Epithelial cell of proximal tubule (primary cell): ENCODE measurements at places on chromosomes 7 and 10. TPM values are rescaled to one million over a fixed set of nuclear protein-coding genes. Genes with fewer than 3 reads are reported as not detected.

The ABCA13 gene
- 0.69 and 1.7 TPM in 2 replicates for total RNA-seq

The ALOX5 gene
- total RNA-seq = 1.7 and 4.7 TPM in 2 replicates

The GARIN1A gene
- total RNA-seq = 0.07 TPM in 1 of 2 replicates, not detected in the other

The MICALL2 gene
- 8.1 and 12.4 TPM in 2 replicates for total RNA-seq

The C7orf33 gene
- not detected in 2 replicates for total RNA-seq

The SLC16A12 gene
- total RNA-seq = 1.2 and 3.7 TPM in 2 replicates
